ENCODE measurements at places on chromosomes 4 and X.

DNA sequence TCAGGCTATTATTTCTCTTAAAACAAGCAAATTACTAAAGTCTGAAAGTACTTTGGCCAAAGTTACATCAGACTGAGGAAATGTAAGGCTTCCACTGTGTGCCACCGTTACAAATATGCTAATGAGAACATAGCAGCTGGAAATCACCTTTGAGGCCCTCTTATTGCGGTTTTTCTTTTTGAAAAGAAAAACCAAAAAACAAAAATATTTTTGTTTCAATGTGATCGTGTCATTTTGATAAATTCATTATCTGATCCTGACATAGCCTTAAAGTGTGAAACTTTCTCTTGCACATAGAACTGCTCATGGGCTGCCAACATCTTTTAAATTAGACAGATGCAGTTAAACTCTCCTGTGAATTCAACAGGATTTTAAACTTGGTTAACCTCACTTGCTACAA is 2.8 kb upstream of the TIFA start:
- no peak for DNase-seq

DNA sequence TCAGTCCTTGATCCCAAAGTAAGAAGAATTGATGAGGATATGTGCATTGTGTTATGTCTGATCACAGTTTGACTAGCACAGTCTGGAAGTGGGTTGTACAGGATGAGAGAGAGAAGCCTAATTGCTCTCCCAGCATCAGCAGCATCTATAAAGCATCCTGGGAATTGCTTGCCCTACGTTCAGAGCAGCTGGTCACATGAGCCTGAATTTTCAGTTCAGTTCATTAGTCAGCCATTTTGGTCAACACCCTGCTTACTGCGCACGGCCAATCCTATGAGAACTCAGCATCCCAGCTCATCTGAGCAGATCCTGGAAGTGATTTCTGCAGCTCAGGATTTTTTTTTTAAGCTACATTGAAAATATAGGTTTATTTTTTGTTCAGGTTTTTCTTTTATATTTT is at the start of gene RUFY3:
RUFY3 (plus strand) TSS at position 218 of the 400 bp plus-strand sequence. CDS start 610 bp downstream, outside the sequence.
- DNase-seq, result peak; percentile 21

- DNase-seq, result no peak
These were observed 61.7 kb downstream of the HADH start for GRCh38 chr4:108051343-108051742.

GRCh38 chrX:64229154-64229553 is 1.3 kb downstream of the ASB12 start:
- DNase-seq, result no peak

GRCh38 chr4:108244606-108245005 is 75.9 kb upstream of the LEF1 start:
- DNase-seq, result no peak

- no peak for DNase-seq
These were observed 21.0 kb downstream of the JAKMIP1 start for GRCh38 chr4:6179362-6179761.

DNA sequence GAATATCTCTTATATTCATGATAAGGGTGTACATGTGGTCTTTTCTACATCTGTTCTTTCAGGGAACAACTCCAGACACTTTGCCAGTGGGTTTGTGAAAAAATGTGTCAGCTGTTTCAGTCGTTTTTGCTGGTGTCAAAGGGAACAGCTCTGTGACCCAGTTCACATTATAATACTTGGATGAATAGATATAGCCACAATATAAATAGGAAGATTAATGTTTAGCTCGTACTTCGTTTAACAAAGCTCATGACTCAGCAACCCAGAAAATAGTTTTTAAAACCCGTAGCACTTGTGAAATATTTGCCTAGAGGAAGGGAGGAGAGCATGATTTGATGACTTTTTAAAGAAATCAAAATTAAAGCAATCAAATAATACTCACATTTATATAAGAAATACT is 7.9 kb downstream of the LIAS start:
- no peak for DNase-seq

DNA sequence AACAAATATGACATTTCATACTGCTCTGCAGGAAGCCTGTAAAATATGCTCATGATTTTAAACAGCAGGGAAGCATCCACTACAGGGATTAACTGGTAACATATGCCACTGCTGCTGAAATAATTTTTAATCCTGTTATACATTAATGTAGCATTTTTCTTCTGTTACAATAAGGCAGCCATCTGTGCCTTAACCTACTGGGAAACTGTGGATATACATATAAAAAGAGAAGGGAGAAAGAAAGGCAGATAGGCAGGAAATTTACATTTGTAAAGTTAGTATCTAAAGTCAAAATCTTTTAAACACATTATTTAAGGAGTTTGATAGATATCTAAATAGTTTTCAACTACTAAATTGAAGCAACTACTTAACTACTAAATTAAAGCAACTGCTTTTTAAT is 514.6 kb upstream of the KLHL4 start:
- DNase-seq, result no peak

- DNase-seq, result no peak
These were observed 270.3 kb upstream of the HS3ST1 start for GRCh38 chr4:11698846-11699590.

GRCh38 chr4:8874896-8875680 is 3.4 kb upstream of the HMX1 start:
- no peak for DNase-seq

GRCh38 chr4:183985786-183986185 is 80.7 kb downstream of the STOX2 start:
- no peak for DNase-seq

DNA sequence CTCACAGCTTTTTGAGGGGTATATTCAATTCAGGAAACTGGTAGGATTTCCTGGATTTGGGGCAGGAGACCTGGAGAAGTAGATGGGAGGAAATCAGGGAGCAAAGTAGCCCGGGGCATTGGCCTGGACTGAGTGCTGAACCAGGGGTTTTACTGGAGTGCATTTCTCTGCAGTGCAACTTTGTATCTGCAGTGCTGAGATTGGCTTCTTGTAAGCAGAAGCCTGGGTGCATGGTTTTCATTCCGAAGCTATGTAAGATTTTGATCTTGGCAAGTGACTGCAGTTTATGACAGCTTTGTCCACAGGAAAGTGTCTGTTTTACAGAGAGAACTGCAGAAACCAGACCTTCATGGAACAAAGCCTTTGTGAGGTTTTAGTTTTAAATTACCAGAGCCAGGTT is 158.3 kb downstream of the SPCS3 start:
- DNase-seq, result no peak

GRCh38 chr4:177117256-177117655 is 192.4 kb upstream of the NEIL3 start:
- no peak for DNase-seq

DNA sequence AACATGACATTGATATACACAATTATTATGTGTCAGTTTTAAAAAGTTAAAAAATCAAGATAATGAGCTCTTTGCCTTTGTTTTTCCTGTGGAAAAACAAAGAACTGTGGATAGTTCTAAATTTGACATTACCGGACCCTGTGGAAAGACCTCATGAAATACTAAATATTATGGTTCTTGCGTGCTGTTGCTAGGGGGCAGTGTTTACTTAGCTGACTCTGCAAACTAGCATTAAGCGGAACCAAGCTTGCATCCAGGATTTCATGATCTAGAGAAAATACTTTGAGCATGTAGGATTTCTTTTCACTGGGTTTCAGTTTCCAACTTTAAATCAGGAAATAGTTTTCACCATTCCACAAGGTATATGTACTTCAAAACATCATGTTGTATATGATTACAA is 33.6 kb downstream of the CLCN4 start:
- no peak for DNase-seq

- no peak for DNase-seq
These were observed 9.2 kb downstream of the IRAK1 start for GRCh38 chrX:154010330-154011087.

DNA sequence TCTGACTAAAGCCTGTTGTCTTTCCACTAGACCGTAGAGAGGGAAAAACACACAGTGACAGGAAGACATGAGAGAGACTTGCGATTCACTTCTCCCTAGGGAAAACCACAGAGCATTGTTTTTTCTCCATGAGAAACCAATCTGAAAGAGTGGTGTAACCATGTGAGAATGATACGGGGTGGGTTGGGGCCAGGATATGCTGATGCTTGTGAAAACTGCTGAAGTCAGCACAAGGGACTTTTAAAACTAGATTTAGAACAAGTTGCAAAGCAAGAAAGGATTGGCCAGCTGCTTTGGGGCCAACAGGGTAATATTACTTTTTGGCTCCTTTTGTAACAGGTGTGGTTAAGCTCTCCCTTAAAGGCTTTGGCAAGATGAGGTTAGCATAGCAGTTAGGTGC is 66.1 kb downstream of the NHSL2 start:
- DNase-seq, result no peak

DNA sequence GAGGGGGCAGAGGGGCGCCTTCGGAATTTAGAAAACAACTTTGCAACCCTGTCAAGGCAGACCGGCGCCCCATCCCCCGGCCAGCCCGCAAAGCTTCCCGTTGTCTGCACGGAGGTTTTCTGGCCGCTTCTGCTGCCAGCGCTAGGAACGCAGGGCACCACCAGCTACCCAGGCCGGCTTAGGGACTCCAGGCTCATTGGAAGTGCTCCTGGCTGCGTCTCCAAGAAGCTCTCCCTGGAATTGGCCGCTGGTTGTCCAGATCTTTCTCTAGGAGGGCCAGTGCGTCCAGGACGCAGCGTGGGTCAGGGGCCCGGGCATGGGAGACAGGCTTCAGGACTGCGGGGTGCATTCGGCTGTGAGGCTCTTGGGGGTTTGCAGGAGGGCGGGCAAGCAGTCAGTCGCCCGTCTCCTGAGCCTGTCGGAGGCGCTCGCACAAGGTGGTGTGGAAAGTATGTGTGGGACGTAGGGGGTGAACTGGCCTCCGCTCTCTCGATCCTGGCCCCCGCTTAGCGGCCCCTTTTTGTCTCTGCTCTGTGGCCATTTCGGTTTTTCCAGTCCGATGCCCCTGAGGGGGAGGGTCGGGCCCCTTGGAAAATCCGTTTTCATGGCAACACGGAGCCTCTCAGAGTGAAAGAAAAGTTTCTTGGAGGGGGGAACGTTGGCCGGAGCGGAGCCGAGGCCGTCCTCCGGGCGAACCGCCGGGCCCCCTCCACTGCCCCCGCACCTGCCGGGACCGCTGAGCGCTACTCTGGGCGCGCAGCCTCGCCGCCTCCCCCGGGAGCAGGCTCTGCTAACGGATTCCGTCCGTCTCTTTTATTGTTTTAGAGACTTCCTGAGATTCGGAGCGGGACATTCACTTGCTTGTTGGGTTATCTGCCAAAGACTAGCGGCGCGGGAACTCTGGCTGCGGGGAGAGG is 810 bp upstream of the SOX3 start:
- DNase-seq, result no peak

DNA sequence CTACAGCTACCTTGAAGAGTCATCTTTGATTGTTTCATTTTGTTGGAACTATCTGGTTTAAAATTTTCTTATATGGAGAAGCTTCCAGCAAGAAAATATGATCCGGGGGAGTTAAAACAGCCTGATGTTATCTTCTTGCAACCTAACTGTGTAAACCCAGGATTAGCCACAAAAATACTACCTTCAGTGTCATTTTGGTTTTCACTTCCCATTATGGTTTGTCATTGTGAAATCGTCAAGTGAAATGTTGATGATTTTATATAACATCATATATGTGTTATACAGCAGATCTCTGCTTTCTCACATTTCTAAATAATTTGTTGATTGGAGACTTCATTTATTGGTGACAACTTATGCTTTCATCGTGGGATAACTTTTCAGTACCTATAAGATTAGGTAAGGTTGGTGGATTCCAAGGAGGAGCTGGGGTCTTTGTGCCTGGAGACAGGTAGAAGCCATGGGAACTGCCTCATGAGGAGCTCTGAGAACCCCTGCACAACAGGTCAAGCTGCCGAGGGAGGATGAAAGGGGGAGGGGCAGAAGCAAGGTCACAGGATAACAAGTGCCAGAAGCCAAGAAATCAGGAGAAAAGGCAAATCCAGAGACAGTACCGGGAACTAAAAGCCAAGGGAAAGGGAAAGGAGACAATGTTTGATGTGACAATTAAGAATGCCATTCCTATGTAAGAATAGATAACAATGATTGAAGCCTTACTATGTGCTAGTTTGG is 7.2 kb downstream of the ARHGAP24 start:
- DNase-seq, result no peak

DNA sequence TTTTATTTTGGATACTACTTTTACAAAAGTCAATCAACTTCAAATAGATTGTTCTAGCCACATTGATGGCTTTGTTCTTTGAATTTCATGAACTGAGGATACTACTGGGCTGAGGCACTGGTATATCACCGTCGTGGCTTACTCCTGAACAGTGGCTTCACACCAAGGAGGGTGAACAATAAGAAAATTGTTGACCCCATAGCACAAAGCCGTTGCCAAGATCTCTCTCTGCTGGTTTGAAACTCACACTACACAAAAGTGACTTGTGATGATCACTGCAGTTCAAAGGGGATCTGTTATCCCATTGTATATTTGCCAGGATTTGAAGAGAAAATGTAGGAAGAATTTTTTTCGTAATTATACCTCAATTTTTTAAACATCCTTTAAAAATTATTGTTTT is 119.6 kb downstream of the PDLIM5 start:
- DNase-seq, result no peak

DNA sequence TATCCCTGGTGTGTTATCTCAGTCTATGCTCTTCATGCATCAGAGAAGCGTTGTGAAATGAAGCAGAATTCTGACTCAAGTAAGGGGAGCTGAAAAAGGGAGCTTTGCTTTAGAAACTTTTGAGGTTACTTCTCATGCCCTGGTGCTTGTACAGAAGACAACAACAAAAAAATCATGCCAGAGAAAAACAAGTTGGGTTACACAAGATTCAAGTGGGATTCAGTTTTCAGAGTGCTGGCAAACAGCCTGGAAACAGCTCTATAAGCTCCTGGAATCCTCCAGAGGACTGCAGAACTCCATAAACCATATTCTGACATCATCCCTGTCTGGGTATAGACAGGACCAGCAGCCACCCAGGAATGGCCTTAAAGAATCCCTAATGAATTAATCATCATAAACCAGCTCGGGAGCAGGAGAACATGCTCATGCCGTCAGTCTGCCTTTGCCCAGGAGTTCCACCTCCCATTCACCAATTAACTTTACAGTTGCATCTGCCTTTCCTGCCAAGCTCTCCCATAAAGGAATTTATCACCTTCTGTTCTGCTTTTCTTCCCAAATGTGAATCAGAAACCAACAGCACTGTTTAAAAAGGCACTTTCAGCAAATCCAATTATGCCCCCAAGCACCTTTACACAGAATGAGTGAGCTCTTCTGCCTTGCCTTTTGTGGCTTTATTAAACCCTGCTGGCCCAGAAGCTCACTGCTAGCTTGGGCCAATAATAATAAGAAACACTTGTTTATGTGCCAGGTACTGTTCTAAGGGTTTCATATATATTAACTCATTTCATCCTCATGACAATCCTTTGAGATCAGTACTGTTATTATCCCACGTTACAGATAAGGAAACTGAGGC is 54.5 kb upstream of the FBXW7 start:
- DNase-seq, result no peak
